ENCODE measurements at places on chromosomes 3 and 15.

GRCh38 chr15:60265057-60265456 lies 132.7 kb downstream of the ANXA2 start:
- DNase-seq, result no peak

DNA sequence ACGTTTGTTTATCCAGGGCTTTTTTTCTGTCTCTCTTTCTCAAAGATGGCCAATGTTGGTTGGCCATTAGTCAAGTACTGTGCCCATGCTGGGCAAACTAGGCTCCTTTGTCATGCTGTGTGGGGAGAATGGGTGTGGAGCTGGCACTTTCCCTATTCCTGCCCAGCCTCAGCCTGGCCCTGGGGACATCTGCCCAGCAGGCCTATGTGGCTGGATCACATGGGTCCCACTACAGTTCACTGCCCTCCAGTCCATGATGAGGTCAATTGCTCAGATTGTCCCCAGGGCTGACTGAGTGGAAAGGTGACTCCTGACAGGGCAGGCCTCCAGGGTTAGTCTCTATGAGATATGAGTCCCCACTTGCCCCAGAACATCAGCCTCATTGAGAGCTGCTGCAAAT lies 54.4 kb upstream of the HERC1 start:
- no peak for DNase-seq

DNA sequence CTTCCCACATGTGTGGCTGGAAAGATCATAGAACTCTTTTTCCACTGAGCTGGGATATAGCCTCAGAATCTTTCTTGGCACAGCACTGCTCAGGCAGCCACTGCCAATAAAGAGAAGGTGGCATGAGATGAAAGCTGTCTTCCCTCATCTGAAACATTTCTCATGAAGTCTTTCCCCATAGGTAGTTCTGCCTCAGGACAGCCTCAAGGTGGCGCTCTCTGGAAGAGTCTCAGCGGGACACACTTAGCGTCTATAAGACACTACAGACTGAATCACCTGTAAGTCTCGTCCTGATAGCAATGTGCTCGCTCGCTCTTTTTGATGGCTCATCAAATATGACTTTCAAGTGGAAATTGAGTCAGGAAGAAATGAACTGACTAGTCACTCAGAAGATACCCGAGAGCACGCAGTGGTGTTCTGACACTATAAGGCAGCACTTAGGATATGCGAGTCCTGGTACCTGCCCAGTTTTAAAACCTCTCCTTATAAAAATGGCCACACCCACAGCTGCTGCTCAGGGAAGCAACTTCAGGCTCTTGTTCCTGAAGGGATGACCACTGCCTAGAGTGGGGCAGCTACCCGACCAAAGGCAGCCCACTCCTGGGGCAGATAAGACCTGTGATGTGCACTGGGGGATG lies 269.5 kb downstream of the SUCLG2 start:
- peak; percentile 12 for DNase-seq

DNA sequence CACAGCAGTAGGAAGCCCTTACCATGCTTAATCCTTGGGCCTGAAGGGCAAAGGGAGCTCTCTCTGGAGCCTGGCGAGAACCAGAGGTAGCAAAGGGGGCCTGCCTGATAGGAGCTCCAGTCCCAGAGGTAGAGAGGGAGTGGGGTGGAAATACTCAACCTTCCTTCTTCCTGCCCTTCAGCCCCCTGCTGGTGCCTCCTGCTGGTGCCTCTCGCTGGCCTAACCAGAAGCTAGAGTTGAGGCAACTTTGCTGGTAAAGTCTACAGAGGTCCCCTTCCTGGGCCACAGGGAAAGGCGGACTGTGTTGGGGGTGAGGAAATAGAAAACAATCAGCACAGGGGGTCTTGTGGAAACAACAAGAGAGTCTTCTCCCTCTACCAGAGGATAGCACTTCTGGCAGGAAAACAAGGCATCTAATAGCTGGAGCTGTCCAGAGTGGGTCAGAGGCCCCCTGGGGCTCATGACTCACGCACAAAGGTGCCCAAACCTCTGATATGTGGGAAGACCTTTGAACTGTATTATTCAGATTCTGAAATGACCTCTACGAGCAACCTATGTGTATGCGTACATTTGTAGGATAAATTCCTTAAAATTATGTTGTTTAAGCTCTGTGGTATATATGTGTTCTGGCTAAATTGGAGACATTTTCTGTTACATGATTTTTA lies 133.9 kb downstream of the LRRC28 start:
- DNase-seq, result no peak

- DNase-seq, result no peak
Measured at GRCh38 chr3:183898028-183898431, 13.3 kb upstream of the PARL start.

- DNase-seq, result no peak
Measured at GRCh38 chr3:103470498-103470897, 1035.7 kb downstream of the ZPLD1 start.

GRCh38 chr15:52529341-52529924 lies 753 bp upstream of the MYO5A start:
- no peak for DNase-seq

GRCh38 chr3:188059351-188059750 lies 94.6 kb upstream of the LPP start:
- DNase-seq, result no peak

GRCh38 chr3:8741581-8742261 lies 8.1 kb downstream of the CAV3 start:
- peak; percentile 92 for DNase-seq

DNA sequence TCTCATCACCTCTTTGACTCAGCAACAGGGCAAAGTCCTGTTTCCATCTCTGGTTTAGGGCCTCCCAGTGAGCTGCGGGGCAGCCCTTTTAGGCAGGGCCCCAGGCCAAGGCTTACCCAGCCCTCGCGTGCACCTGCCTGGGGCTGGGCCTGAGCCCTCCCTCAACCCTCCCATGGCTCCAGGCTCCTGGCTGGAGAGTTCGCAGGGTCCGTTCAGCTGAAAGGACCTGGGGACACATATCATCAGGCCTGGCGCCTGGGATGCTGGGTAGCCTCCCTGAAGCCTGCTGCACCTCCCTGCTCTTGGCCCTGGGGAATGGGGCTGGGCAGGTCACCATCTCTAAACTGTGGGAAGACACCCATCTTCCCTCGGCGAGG lies 29.7 kb downstream of the HDAC11 start:
- DNase-seq, result no peak

GRCh38 chr3:10857235-10857634 lies 41.2 kb downstream of the SLC6A11 start:
- DNase-seq, result no peak

- DNase-seq, result no peak
Measured at GRCh38 chr3:149528340-149528650, 53.8 kb downstream of the TM4SF4 start.

DNA sequence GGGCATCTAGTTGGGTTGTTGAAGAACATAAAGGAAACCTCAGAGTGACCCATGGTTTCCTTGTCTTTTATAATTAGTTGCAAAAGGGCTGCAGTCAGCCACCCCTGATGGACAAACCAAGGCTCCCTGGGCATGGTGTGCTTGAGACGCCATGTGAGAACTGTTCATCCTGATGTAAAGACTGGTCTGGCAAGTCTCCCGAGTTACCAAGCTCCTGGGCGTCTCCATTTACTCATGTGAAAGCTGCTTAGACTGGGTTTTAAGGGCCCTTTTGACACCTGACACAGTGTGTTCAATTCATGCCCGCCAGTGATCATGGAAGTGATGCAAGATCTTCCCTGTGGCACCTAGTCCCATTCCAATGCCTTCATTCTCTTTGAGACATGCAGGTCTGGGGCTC lies 49.4 kb downstream of the GRK7 start:
- no peak for DNase-seq

GRCh38 chr3:15955968-15956367 lies 158.2 kb upstream of the ANKRD28 start:
- peak; percentile 67 for DNase-seq

- DNase-seq, result peak; percentile 37
Measured at GRCh38 chr3:188037965-188038581, 115.9 kb upstream of the LPP start.

- no peak for DNase-seq
Measured at GRCh38 chr15:101069654-101069973, 150.5 kb downstream of the LRRK1 start.

- DNase-seq, result peak; percentile 96
Measured at GRCh38 chr3:56131974-56132590, 336.2 kb downstream of the ERC2 start.

DNA sequence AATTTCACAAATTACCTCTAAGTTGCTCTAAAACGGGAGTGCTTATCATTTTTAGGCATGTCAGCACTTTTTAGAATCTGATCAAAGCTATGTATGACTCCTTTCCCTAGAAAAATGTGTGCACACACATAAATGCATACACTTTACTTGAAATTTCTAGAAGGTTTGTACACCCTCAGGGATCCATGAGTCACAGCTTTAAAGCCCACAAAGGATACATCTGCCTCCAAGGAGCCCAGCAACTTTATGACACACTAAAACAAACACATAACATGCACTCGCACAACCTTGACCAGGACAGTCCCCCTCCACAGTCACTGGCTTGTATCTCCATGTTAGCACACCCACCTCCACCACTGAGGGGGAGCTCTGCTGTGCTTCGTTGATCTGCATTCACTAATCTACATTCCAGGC lies 722.0 kb upstream of the CFAP20DC start:
- peak; percentile 85 for DNase-seq

DNA sequence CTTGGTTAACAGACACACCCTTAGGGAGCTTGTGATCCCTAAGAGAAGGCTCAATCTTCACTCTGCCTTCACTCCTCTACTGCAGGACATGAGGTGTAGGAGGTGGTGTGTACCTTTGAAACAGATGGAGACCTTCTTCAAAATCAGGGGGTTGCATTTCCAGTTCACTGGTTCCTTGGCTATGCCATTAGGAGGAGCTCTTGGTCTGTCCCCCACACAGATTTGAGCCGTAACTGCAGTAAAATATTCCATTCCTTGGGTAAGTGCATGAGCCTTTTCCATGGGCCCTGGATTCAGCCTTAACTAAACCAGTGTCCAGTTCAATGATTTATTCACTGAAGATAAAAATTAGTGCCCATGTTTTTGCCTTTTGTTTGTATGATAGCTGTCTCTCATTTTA lies 144.6 kb downstream of the MCTP2 start:
- no peak for DNase-seq

DNA sequence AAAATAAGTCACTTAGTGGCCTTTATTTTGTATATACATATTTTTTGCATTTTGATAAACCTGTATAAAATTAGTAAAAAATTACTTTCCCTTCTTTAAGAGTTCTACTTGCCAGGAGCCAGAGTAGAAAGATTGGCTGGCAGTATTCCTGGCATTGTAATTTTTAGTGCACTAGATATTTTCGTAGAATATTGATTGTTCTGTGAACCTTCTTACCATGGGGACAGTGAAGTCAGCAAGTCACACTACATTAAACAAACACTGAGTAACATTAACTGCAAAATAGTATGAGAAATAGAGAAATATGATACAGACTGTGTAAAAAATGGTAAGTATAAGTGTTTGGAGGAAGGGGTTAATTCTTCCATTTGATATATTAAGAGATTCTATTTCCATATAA lies 26.0 kb downstream of the TCF12 start:
- no peak for DNase-seq

- DNase-seq, result no peak
Measured at GRCh38 chr3:129768728-129769127, 124.8 kb downstream of the TMCC1 start.

Measured in foreskin fibroblast (primary cell).